ENCODE measurements at places on chromosomes 3 and 15.

DNA sequence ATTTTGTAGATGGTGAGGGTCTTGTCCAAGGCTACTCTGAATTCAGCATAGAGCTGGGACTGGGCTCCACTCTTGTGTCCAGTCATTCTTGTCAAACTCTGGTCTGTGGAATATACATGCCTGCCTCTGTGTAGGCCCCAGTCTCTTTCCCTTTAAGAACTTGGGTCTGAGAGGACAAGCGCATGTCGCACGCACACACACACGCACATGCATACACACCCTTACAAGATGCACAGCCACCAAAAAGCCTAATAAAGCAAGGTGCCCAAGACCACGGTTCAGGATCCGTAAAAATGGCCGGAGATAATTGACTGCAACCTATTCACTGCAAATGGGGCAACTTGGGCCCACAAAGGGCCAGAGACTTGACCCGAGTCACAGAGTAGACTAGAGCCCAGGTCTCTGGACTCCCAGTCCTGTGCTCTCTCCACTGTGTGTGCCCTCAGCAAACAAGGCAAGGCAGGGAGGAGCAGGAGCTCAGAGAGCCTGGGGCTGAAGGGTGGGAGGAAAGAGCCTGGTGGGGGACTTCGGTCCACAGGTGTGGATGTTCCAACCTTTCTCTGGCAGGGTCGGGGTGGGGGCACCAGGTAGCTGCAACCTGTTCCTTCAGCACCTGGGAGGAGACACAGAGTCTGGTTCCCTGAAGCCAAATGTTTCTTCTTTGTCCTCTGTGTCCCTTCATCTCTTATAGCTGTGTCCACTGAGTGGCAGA is 914 bp upstream of the PAQR5 start:
- DNase-seq, result no peak

DNA sequence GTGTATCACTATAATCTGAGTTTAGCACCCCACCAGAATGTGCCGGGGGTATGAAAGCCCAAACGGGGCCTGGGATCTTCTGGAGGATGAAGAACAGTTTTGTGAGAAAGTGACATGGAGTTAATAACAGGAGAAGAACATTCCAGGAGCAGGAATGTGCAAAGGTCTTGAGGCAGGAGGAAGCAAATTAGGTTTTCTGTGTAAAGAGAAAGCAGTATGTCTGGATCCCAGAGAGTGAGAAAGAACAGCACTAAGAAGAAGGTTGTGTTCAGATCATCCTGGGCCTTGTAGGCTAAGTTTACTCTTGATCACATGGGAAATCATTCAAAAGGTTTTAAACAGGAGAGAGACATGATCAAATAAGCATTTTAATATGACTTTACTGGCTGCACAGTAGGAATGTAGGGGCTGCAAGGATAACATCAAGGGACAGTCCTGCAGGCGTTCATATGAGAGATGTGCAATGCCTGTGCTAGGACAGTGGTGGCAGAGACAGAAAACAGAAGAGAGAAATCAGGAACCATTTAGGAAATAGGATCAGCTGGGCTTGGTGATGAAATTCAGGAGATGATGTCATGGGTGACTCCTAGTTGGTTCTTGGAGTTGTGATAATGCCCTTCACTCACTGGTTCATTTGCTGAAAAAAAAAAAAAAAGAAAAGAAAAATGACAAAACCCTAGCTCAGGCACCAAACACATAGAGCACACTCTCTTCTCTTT is 113.5 kb downstream of the TNIK start:
- no peak for DNase-seq

- DNase-seq, result peak; percentile 93
These were observed 68.8 kb upstream of the DLG1 start for GRCh38 chr3:197367081-197367780.

DNA sequence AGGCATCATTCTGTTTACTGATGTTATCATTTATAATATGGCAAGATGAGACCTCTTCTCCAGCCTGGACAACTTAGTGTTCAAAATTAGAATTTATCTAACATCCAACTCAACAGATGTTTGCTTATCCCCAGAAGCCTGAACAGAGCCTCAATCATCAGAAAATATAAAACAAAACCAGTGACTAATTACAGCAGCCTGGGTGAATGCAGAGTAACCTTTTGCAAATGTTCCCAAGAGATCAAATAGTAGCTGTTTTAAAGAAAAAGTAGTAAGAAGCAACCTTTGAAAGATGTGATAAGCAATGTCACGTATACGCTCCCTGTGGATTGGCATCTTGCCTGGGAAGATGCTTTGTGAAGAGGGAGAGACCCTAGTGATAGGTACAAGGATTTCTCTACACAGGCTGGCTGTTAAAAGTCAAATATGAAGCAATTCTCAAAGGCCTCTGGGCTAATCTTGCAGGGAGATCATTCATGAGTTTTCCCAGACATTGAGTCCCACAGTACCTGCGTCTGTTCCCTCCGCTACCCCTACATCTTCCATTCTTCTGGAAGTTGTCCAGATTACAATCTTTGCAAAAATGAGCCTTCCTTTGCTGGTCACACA is 39.3 kb upstream of the PRICKLE2 start:
- DNase-seq, result no peak

DNA sequence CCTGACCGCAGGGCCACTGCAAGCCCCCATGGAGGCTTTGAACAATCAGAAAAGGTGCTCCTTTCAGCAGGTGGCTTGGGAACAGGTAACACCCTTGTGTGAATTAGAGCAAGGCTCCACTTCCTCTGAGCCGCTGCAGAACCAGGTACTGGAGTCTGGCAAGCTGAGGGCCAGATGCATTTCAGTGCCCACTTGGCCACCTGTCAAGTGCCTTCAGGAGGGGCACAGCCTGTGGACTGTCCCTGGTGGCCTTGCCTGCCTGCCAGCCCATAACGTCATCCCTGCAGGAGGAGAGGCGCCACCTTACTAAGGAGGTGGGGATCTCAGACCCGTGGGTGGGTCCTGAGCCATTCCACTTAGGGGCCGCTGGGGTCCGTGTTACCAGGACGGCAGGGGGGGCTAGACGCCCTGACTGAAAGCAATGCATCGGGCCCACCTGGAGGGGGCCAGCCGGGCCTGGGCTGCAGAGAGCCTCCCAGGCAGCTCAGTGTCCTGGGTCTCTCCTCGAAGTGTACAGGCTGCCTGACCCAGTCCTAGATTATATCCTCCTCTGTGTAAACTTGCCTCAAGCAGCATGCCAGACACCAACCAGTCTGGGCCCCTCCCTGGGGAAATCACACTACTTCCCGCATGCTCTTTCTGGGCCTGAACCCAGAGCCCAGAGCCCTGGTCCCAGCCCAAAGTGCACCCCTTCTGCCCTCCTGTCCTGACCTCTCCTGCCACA is 16.1 kb downstream of the SPTBN5 start:
- DNase-seq, result no peak

GRCh38 chr3:85228966-85229365 is 270.2 kb downstream of the CADM2 start:
- DNase-seq, result no peak

DNA sequence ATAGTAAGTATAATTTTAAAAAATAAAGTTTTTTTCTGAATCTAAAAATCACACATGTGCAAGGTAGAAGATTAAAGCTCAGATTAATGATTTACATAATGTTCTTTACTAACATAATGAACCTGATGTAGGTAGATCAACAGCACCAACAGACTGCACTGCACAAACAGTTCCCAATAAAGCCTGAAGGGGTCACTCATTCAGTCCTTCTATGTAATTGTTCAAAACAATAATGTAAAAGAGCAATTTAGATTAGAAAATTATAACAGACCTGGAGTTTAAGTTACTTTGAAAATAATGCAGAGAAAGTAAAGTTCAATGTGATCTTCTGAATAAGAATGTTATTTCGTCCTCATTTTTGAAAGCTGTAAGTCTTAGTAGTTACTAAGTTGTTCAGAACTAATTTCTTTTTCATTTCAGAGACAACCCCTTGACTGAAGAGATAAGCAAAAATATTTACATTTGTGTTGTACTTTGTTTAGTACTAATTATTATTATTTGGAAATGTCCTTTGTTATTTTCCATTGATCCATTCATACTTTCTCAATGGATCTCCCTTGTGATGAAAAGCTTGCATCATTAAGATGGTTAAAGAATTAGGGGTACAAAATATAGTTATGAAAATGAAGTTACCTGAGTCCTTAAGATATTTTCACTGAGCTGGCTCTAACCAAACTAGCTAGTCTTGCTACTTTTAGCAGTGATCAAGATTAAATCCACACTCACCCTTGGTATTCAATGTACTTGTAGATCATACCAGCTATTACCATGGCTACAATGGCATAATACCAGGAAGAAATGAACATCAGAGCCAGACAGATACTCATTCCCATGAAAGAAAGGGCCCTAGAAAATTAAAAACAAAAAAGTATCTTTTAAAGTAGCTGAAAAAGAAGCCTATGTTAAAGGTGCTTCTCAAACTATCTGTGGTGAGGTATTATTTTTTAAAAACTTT is 16.8 kb downstream of the EMC4 start:
- DNase-seq, result no peak

GRCh38 chr3:135966271-135966961 is 888 bp downstream of the PPP2R3A start:
- peak; percentile 17 for DNase-seq

DNA sequence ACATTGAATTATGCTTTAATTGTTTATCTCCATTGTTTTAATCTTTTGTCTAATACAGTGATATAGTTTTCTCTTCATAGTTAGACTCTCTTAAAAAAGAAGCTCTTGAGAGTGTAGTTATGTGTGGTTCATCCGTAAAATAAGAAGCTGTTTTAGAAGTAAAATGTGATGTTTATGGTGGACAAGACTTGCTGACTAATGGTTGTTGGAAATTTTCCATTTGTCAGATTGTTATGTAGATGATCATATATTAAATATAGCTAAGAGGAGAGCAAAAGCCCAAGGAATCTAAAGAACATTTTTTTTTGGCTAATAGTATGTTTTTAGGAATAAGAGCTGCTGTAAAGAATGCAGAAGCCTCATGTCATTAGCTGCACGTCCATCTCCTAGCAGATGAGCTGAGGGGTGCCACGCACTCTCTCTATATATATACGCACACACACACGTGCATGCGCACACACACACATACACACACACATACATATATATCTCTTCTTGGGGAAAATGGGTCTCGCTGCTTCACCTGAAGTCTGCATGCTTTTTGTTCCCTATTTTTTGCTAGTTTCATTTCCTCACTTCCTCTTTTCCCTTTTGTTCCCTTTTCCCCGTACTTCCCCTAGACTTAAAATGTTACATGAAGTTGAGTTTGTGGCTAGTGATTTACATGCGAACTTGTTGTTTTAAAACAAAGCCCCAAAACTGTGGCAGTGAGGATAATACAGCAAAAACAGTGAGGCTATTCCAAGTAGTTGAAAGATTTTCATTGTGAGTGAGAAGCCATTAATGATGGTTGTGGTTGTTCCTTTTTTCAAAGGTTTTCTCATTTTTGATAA is 107.8 kb downstream of the MBNL1 start:
- no peak for DNase-seq

DNA sequence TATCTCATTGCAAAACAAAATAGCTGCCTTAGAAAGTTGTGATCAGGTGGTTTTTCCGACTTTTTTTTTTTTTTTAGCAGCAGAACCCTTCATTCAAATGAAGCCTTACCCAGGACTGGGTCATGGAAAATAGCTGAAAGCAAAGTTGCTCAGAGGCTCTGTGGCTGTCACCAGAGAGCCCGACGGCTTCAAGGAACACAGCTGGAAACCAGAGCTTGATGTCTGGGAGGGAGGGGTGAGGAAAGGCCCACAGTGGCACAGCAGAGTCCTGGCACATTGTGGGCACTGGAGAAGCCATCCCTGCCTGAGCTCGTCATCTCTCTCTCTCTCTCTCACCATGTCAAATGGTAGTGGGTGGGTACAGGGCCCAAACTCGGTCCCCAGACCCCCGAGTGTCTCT is 77.5 kb downstream of the RPN1 start:
- DNase-seq, result no peak

DNA sequence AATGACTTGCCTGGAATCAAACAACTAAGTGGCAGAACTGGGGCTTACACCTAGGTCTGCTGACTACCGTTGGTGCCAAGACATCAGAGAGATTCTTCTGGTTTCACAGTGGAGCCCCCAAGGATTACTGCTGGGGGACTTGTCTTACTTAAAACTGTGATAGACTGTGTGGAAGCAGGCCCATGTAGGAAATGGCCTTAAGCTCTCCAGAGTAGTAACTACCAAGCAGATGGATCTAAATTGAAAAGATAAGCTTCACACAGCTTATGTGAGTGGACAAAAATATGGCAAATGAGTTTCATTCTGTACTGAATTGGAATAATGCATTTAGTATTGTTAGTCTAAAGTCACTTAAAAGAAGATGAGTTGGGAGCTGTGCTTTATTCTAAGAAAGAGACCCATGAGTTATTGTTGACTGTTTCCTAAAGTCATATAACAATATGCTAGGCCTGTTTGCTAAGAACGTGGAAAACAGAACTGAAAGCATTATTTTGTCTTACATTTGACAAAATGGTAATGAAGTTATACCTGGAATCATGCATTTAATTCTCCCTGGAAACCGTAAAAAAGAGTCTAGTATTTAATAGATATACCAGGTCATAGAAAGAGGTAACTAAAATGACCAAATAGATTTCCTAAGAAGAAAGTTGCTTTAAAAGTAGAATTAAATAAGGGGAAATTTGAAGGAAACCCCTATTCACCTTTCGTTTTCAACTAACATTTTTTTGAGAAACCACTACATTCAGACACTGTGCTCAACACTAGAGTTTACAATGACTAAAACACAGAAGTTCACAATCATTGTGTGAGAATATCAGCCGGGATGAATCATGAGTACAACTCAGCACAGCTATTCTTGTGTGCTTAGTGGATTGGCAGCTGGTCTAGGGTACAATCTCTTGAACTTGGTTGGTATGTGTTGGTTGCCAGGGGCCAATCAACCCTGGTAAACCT is 13.0 kb upstream of the MAPK6 start:
- no peak for DNase-seq

DNA sequence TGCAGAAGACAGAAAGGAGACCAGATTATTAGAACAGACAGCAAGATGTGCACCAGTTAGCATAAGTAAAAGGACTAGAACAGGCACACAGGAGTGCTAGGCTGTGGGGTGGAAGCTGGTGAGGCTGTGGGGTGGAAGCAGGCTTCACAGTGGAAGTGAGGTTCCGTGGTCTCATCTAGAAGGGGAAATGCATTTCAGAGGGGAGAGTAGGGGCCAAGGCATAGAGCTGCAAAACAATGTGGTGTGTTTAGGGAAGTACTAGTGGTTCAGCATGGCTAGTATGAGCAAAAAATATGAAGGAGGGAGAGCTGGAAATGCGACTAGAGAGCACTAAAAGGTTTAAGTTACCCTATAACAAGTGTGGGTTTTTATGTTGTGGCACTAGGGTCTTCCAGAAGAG is 6.5 kb downstream of the POPDC2 start:
- DNase-seq, result no peak

- peak; percentile 78 for DNase-seq
These were observed 21.6 kb downstream of the SPTSSB start for GRCh38 chr3:161349529-161350312.

- no peak for DNase-seq
These were observed 397.6 kb upstream of the THBS1 start for GRCh38 chr15:39183164-39183881.

GRCh38 chr3:71453822-71454511 is 129.6 kb downstream of the FOXP1 start:
- DNase-seq, result no peak

- no peak for DNase-seq
These were observed 147.3 kb upstream of the ZNF385D start for GRCh38 chr3:21898316-21898715.

Data from keratinocyte (primary cell).